ENCODE measurements at places on chromosomes 1 and 21. TPM values are rescaled to one million over a fixed set of nuclear protein-coding genes. Genes with fewer than 3 reads are reported as not detected.

DNA sequence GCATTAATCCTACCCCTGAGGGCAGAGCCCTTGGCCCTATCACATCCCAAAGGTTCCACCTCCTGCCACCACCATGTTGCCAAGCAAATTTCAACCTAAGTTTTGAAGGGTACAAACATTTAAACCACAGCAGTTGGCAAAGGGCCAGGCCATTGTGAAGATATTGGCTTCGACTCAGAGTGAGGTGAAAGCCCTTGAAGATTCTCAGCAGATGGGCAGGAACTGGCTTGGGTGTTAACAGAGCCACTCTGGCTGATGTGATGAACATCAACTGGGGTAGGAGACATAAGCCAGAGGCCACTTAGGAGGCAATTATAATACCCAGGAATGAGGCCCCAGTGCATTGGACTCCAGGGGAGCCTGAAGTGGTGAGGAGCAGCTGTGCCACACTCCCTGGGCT lies 207.7 kb upstream of the KAZN start:
- no peak for DNase-seq

- DNase-seq = no peak
These were observed 30.7 kb upstream of the KIAA1614 start for GRCh38 chr1:180881806-180882509.

DNA sequence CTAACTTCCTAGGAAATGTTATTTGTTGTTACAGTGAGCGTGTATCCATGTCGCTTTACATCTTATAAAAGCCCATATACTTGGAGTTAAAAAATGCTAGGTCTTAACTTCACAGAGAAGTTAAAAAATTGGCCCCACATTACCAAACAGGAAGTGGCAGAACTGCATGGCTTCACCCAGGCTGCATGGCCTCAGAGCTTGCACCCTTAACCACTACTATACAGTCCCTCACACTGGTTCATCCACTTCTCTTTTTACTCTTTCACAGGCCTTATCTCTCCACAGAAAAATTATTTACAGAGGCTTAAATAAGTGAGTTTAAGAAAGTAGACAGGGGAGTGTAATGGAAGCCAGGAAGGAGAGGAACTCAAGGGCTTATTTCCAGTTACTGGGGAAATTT lies 402.5 kb downstream of the HHAT start:
- DNase-seq = no peak

Gene HENMT1
- 27.5 TPM for total RNA-seq

DNA sequence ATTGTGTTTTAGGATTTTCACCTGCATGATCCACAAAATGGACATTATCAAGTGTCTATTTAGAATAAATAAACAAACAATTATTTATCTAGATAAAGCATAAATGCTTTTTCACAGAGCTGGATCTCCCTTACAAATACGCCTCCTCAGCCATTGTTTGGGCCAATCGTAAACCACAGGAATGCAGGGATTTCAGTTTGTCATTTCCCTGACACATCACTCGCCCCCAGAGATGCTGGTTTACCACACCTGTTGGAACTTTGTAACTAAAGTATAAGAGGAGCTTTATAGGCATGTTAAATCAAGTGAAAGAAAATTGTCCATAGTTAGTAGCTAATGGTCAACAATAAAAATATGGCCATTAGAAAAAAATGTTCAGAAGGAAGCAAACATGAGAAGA lies 40.3 kb downstream of the GPR88 start:
- no peak for DNase-seq

Data from natural killer cell treated with Interleukin-12 subunit alpha and Interleukin-12 subunit beta and Interleukin-15 and Interleukin-18, amount 100 ng/mL, for 72 hours (primary cell).